ENCODE measurements at places on chromosomes 12 and 14.

DNA sequence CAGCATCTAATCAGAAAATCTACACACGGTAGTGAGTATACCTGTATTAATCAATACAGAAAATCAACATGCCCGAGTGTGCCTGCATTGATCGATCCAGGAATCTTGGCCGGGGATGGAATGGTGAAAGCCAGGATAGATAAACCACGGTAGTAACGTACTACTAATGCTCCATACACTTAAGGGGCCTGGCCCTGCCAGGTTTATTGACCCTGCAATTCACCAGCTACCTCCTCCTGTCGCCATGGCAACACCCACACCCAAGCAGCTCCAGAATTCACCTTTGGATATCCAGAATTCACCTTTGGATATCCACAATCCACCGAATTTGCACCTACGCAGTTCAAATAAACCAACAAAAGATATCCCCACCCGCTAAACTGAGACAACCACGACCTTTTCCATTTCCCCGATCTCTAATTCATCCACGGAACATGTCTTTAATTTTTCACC, 14.8 kb upstream of the CALM1 start:
- DNase-seq: no peak

DNA sequence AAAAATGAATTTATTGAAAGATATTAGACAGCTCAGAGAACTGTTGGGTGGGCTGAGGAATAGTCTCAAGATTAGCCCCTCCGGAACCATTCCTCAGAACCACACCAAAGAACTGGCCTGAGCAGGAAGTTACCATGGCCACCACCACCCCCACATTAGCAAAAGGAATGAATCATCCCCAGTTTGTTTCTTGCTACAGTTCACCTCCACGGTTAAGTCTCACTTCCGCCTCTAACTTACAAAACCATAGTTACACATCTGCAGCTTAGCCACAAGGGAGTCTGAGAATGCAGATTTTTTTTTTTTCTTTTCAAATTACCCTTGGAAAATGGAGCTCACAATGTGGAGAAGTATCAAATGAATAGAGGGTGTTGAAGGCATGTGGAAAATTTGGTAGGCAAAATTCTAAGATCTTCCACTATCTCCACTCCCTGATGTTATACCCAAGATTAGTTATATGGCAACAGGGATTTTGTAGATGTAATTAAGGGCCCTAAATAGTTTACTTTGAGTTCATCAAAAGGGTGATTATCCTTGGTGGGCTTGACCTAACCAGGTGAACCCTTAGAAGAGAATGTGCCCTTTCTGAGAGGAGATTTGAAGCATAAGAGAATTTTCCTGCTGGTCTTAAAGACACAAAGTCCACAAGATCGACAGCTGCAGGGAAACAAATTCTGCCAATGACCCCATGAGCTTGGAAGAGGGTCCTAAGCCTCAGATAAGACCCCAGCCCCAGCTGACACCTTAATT, 129.8 kb upstream of the KRR1 start:
- no peak for DNase-seq

DNA sequence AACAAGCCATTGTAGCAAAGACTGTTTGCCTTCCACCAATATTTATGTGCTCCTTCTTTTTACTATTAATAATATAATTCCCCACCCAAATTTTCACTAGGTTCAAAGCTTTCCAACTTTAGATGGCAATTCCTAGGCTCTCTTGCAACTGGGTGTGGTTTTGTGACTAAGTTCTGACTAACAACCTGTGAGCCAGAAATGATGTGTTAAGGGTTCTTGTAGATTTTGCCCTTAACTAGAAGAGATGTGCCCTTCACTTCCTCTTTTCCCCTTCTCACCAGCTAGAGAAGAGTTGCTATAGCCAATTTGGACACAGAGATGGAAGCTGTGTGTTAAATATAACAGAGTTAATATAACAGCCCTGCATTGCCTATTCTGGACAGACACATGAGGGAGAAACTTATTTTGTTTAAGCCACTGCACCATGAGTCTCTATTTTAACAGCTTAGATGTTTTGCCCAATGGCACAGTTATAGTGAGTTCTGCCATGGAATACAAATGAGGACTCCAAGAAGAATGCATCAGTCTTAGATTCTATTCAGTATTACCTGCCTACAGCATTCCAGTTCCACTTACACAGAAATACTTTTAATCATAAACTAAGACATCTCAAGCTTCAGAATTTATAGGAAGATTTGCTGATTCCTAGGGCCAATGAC, 216.2 kb downstream of the DUSP6 start:
- DNase-seq: no peak

DNA sequence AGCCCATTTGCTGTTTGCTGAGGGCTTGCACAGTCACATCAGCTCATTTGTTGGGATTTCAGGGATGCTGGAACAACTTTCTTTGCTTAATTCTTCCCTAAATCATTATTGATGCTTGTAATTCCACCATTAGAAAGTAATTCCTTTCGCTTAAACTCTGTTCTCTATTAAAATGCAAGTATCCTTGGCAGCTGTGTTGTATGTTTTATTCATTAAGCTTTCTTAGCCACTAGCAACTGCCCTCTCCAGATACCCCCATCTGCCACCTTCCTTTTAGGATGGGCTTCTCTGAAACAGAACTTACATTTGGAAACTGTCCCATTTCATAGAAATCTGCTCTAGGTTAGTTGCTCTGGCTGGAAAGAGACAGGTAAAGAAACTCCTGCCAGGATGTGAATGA, 43.7 kb downstream of the ADCK1 start:
- no peak for DNase-seq

DNA sequence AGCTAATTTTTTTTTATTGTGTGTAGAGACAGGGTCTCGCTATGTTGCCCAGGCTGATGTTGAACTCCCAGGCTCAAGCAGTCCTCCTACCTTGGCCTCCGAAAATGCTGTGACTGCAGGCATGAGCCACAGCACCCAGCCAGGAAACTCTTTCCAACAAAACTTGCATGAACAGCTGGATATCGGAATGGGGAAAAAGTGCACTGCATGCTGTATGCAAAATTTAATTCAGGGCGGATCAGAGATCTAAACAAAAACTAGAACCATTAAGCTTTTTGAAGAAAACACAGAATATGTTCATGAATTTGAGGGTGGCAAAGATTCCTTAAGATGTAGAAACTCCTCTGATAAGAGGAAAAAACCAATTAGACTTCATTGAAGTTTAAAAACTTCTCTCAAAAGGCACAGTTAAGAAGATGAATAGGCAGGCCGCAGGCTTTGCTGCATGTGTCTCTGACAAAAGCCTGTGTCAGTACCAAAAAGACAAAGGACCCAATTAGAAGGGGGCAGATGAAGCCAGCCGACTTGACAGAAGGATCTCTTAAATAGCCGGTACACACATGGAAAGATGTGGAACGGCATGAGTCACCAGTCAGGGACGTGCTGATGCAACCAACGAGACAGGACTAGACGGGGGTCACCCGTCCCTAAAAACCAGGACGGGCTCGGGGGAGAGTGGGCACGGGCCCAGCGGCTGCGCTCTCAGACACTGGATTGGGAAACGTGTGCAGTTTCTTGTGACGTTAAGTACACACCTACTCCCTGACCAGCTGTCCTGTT, 34.8 kb upstream of the MMP17 start:
- no peak for DNase-seq

GRCh38 chr14:80425686-80426085, 214.4 kb upstream of the DIO2 start:
- no peak for DNase-seq

DNA sequence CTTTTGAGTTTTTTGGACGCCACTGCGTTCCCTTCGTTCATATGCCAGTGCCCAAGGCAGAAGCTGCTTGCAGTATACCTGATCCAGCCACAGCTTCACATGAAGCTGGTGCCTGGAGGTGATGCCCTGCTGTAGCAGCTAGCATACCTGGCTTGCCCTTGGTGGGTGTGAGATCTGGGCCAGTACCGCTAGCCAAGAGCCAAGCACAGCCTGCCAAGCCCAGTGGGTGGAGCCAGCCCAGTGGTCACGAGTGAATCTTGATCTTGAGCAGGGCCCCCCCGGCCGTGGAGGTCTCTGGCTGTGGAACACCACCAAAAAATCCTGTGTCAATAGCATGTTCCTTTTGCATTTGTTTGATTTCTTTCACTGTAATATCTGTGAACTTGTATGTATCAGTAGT, 7.3 kb upstream of the M6PR start:
- no peak for DNase-seq

DNA sequence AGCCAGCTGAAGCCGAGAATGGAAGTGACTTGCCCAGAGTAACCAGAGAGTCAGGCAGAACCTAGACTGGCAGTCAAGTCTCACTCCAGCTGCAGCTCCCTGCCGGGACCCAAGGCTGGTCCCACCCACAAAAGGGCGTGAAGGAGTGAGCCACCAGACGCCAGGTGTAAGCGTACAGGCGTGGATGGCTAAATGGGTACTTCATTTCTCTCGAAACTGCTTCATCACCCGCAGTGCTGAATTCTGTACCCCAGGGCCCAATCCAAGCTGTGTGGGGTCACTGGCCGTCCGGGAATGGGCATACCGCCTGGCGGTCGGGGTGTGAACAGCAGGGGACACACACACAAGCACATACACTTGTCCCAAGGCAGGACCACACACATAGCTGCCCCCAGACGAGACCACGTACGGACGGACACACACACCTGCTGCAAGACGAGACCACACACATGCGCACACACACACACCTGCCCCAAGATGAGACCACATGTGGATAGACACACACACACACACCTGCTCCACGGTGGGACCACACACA, 34.8 kb downstream of the DEGS2 start:
- DNase-seq: no peak

- DNase-seq: no peak
Observed at GRCh38 chr12:49545815-49546214, 7.0 kb downstream of the KCNH3 start.

GRCh38 chr12:124842800-124843510, 20.7 kb downstream of the SCARB1 start:
- DNase-seq: no peak

DNA sequence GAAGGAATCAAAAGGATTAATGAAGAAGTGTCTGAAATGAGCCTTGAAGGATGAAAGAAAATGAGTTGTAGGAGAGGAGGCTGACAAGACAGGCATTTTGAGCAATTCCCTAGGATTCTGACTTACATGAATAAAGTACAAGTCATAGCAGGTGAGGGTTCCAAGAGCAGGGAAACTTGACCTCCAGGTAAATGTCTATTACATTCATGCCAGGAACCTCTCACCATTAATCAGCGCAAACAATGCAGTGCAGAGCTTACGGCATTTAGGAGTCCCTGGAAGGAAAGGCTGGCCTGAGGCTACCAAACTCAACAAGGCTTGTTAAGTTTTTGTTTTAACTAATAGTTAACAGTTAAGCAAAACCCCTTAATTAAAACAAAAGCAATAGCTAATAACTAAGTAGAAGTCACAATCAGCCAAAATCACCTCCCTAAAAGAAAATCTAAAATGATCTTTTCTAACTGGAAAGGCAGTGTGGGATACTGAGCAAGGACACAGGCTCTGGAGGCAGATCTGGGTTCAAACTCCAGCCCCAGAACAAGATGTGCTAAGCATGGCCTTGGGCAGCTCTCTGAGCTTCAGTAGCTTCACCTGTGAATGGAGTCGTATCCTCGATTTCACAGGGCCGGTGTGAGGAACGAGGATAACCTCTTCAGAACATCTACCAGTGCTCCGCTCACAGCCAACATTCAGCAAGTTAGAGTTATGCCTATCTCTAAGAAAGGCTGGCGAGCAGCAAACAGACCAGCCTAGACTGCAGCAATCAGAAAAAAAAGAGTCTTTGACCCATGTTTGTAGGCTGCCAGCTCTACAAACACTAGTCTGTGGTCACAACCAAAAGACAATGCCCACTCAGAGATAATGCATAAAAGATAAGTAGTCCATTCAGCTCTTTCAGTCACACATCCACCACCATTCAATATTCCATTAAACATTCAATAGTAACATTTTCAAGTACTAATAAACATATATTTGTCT, 16.9 kb downstream of the PPTC7 start:
- no peak for DNase-seq

DNA sequence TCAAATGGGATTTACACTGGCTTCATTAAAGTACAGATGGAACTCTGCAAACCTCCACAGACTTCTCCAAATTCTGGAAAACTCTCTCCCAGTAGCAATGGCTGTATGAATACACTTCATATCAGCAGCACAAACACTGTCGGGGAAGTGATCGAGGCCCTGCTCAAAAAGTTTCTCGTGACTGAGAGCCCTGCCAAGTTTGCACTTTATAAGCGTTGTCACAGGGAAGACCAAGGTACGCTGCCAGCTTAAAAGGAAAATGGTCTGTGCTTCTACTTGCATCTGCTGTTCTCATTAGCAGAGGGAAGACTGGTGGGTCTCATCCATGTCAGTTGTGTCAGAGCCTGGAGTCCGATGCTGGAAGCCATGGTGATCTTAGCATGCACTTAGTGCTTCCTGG, 71.0 kb downstream of the GNS start:
- no peak for DNase-seq

DNA sequence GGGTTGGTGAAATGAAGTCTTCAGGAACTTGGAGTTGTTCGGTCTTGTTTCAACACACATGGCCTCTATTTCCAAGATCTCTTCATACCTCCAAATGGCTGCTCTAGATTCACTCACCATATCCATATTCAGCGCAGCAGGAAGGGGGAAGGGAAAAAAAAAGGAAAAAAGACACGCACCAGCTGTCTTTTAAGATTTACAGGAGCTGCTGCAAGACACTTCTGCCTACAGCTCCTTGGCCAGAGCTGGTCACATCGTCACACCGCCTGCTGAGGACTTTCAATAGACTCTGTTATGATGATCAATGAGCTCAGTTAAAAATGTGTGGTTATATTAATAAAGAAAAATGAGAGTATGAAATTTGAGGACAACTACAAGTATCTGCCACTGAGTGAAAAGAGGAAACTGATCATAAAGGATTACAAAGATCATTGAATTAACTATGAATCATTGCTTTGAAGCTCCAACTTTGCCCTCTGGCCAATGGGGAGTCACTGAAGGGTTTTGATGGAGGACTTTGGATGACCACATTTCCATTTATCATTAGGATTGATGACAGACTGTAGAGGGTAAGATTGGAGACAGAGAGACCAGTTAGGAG, 182.1 kb upstream of the HMGA2 start:
- DNase-seq: no peak

GRCh38 chr12:116595186-116595585, 36.0 kb downstream of the MAP1LC3B2 start:
- DNase-seq: no peak

DNA sequence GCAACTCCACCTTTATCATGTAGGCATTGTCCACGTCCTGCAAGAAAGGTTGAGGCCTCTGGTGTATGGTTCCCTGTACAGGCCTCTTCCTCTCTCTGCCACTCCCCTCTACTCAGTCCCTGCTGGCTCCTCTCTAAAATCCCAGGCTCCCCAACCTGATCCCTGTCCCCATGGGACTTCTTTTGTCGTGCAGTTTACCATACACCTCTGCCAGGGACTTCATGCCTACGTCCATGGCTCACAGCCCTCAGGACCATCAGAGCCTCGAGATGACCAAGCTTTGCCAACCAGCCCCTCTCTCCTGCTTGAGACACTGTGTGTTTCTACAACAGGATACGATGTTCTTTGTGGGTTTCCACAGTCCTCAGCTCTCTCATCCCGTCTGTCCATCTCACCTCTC, 2.9 kb downstream of the KRT2 start:
- no peak for DNase-seq

- DNase-seq: no peak
Observed at GRCh38 chr12:96048393-96048969, 13.1 kb upstream of the LTA4H start.

All from activated naive CD4-positive, alpha-beta T cell (primary cell).